A549 treated with Mapracorat at 1 μM for 4 hours (cell line): ENCODE measurements at places on chromosomes 12 and 14. TPM values are rescaled to one million over a fixed set of nuclear protein-coding genes. Genes with fewer than 3 reads are reported as not detected.

Gene CLEC4C
- not detected in 5 replicates for total RNA-seq

Gene BTG1
- 54.6 to 76.2 TPM (median 61.6 TPM) in 5 replicates for total RNA-seq

Gene CEP290
- 5.3 to 8.7 TPM (median 6.9 TPM) in 5 replicates for total RNA-seq

Gene COX8C
- total RNA-seq: not detected in 5 replicates

Gene INSM2
- 0.06 to 0.12 TPM (median 0.08 TPM) in 3 of 5 replicates, not detected in the others for total RNA-seq

Gene CLEC2A
- not detected in 5 replicates for total RNA-seq

Gene SLC10A1
- total RNA-seq: not detected in 5 replicates

Gene KRT77
- not detected in 5 replicates for total RNA-seq

Gene TMEM63C
- total RNA-seq: 2.6 to 4.5 TPM (median 3.6 TPM) in 5 replicates

Gene RGS6
- total RNA-seq: not detected in 5 replicates

Gene KIF5A
- total RNA-seq: 0.13 to 0.29 TPM (median 0.20 TPM) in 5 replicates

Gene DPPA3
- total RNA-seq: not detected in 5 replicates

Gene KRT1
- not detected in 5 replicates for total RNA-seq

Gene B4GALNT1
- 30.6 to 47.9 TPM (median 44.0 TPM) in 5 replicates for total RNA-seq

Gene GLS2
- total RNA-seq: 0.13 to 0.24 TPM (median 0.16 TPM) in 3 of 5 replicates, not detected in the others

Gene FGF23
- total RNA-seq: not detected in 5 replicates

Gene LMBR1L
- total RNA-seq: 12.7 to 18.4 TPM (median 13.4 TPM) in 5 replicates

Gene CFAP54
- total RNA-seq: 0.59 to 1.6 TPM (median 1.4 TPM) in 5 replicates

Gene GALNT16
- total RNA-seq: 2.1 to 3.6 TPM (median 3.3 TPM) in 5 replicates

Gene TAS2R50
- total RNA-seq: not detected in 5 replicates

Gene KRT3
- 0.06 to 0.11 TPM in 2 of 5 replicates, not detected in the others for total RNA-seq

Gene PLCZ1
- not detected in 5 replicates for total RNA-seq

Gene DUSP16
- total RNA-seq: 7.9 to 10.7 TPM (median 8.8 TPM) in 5 replicates

Gene FGD6
- 10.6 to 16.5 TPM (median 13.5 TPM) in 5 replicates for total RNA-seq

Gene BDKRB1
- 0.30 to 0.68 TPM (median 0.47 TPM) in 5 replicates for total RNA-seq

Gene SYNDIG1L
- total RNA-seq: not detected in 5 replicates

Gene SAV1
- 25.6 to 32.1 TPM (median 28.6 TPM) in 5 replicates for total RNA-seq

Gene STAT6
- total RNA-seq: 40.7 to 52.1 TPM (median 49.8 TPM) in 5 replicates

Gene ARMH4
- total RNA-seq: 0.17 to 1.5 TPM (median 0.77 TPM) in 5 replicates

Gene VDR
- 2.1 to 3.2 TPM (median 2.9 TPM) in 5 replicates for total RNA-seq

Gene PPP1R1A
- 0.09 to 0.20 TPM (median 0.12 TPM) in 3 of 5 replicates, not detected in the others for total RNA-seq

Gene MANSC1
- total RNA-seq: 3.1 to 4.6 TPM (median 3.9 TPM) in 5 replicates

Gene ARHGAP9
- 0.19 to 0.83 TPM (median 0.35 TPM) in 5 replicates for total RNA-seq

Gene MGP
- not detected in 5 replicates for total RNA-seq

Gene KRT81
- total RNA-seq: 3,076 to 4,171 TPM (median 4,026 TPM) in 5 replicates

Gene INHBE
- total RNA-seq: 0.05 to 0.09 TPM in 2 of 5 replicates, not detected in the others

Gene TEX22
- total RNA-seq: 0.13 to 0.53 TPM (median 0.16 TPM) in 5 replicates

Gene ADSS1
- total RNA-seq: 6.2 to 8.0 TPM (median 6.4 TPM) in 5 replicates

Gene KCNH3
- 1.5 to 2.6 TPM (median 2.3 TPM) in 5 replicates for total RNA-seq

Gene SLC6A15
- total RNA-seq: 3.6 to 5.4 TPM (median 3.8 TPM) in 5 replicates

Gene RND1
- 4.3 to 8.4 TPM (median 5.8 TPM) in 5 replicates for total RNA-seq
